ENCODE measurements at places on chromosomes 5 and 9.

DNA sequence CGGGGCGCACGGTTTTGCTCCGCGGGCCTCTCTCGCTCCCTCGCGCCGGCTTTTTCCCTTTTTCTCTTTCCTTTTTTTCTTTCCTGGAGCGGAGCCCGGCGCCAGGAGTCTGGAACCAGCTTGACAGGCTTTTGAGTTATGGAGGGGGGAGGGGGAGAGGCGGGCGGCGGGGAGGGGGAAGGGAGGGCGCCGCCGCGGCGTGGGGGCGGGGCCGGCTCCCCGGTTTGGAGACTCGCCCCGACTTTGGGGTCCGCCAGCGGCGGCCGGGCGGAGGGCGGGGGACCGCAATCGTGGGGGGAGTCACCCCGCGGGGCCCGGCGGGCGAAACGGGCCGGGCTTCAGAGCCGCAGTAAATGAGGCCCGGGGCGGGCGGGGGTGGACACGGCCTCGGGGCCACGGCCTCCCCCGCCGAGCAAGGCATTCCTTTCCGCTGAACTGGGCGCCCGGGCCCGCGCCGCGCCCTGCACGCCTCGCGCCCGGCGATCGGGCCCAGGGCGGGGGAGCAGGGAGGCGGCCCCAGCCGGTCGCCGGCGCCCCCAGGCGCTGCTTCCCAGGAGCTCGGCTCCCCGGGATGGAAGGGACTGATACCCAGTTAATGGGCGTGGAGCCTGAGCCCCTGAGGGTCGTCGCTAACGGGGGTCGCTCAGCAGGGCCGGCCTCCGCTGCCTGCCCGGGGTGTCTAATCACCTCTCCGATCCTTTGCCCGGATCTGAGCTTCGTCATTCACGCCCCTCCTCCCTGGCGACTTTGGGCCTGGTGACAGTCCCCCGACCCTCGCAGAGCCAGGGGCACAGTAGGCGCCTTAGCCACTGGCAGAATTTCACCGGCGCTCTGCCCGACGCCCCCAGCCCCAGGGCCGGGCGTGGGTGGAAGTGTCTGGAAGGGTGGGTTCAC lies 138.1 kb downstream of the C9orf50 start:
- no peak for DNase-seq

DNA sequence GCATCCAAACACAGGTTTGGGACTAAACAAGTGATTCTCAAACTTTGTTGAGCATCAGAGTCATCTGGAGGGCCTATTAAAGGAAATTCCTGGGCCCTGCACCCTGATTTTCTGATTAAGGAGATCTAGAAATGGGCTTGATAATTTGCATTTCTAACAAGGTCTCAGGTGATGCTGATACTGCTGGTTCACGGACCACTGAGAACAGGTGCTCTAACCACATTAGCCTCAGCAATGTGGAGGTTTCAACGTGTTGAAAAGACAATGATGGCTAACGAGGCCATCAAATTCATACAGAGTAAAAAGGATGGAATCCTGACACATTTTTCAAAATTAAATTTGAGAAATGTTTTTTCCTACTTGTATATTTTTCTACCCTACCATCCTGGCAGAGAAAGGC lies 172.1 kb downstream of the TSSK1B start:
- no peak for DNase-seq

DNA sequence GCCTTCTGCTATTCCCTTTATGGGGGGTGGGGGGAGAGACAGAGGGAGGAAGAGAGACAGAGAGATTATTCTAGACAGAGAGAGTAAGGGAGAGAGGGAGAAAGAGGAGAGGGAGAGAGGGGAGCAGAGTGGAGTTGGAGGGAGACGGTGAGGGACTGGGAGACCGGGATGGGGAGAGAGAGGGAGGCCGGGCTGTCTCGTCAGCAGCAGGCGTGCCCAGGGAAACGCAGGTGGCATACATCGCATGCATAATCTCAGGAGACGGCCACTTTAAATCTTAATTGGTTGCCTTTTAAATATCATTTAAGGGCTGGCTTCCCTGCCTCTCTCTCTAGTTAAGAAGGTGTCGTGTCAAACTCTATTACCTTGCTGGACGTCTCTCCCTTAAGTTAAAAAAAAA lies 8.4 kb downstream of the IRX4 start:
- no peak for DNase-seq

DNA sequence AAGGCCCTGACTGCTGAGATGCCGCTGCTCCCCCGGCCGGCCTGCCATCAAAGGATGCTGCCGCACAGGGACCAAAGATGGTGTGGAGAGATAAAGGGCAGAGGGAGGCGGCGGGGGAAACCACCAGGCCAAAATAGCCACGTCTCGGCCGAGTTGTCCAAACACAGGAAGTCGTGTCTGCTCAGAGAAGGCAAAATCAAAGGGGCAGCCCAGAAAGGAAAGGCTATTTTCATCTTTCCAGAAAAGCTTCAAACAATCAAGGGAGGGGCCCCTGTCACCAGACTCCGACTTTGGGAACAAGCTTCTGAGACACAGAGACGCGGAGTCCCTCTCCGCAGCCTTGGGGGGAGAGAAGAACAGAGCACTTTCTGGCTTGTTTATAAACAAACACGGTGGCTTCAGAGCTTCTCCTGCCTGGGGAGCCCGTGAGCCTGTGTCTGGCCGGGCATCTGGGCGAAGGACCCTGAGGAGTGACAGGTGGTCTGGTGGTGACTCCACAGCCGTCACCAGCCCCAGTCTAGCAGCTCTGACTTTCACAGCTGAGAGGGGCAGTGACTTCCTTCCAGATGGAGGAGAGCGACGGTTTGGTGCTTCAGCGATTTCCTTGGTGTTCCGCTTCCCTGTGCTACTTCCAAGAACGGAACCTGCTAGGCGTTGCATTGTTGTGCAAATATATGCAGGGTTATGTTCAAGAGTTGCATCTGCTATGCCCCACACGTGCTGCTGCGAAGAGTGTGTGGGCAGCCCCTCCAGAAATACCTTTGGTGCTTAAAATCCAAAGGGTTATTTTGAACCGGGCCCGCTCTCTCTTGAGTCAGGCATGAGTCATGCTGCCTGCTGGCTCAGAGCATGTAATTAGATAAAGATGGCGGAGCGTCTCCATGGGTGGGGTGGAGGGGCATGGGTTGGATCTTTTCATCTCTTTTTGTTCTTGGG lies 24.0 kb downstream of the ADAMTSL2 start:
- DNase-seq = no peak

- no peak for DNase-seq
Observed at GRCh38 chr9:96333958-96334357, 32.0 kb upstream of the HSD17B3 start.

DNA sequence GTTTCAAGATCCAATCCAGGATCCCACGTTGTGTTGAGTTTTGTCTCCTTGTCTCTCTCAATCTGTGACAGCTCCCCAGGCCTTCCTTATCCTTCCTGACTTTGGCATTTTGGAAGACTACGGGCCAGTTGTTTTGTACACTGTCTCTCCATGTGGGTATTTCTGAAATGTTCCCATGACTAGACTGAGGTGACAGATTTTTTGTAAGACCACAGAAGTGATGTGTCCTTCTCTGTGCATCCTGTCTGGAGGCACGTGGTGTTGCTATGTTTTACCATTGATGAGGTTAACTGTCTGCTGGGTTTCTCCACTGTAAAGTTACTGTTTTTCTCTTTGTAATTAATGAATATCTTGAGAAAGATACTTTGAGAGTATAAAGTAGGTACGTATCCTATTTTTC lies 15.7 kb upstream of the PDZD2 start:
- DNase-seq = no peak

DNA sequence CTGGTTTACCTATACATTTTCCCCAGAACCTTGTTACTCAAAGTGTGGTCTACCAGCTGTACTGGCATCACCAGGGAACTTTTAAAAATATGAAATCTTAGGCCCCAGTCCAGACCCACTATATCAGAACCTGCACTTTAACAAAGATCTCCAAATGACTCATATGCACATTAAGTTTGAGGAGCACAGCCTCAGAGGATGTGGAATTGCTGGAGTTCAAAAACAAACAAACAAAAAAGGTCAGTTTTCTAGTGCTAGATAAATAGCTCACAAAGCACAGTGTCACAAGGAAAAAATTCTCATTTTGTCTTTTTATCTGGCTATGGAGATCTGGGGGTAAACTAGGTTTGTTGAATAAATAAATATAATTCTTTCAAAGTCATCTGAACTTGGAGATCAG lies 68.9 kb upstream of the ANKRD55 start:
- no peak for DNase-seq

DNA sequence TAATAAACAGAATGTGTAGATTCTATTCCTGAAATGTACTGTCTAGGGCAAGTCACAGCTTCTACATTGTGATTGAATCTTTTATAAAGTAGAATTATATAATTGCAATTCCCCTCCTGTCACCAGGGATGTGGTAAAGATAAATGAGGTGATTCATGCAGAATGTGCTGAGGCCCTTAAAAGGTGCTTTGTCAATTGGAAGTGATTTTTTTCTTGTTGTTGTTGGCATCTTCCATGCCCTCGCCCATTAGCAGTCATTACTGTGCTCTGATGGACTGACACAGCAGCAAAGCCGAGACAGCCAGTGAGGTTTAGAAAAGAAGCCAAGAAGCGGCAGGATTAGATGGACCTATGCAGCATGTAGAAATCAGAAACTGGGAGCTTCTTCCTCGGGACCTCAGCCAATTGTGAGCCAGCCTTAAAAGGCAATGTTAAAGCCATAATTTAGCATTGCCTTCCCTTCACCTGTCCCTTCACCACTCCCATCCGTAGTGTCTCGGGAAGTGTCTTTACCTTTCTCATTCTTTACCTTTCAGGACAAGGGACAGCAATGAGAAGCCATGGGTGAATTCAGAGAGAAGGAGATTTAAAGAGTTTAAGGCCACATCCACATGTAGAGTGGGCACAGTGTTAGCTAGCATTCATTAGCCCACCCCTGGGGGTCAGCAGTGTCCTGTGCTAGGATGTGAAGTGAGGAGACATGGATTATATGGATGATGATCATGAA lies 257.8 kb downstream of the PLK2 start:
- DNase-seq = no peak

GRCh38 chr5:125558466-125558865 lies 812.0 kb upstream of the ZNF608 start:
- DNase-seq = no peak

- no peak for DNase-seq
Observed at GRCh38 chr9:96299823-96300222, 2.2 kb downstream of the HSD17B3 start.

DNA sequence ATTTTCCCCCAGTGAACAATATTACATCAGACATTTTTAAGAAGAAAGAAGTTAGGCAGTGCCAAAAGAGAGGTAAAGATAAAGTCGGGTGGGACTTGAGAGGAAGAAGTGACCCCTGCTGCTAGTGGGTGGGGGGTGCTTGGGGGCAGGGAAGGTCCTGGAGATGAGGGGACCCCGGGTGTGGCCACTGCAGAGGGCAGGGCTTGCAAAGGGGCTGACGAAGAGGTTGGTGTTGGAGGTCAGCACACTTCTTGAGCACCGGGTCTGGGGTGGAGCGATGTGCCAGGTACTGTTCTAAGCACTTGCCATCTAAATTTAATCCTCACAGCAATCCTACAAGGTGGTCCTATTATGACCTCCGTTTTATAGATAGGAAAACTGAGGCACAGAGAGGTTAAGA lies 62.0 kb downstream of the AMBP start:
- DNase-seq = no peak

- no peak for DNase-seq
Observed at GRCh38 chr5:39218482-39219402, 621 bp downstream of the FYB1 start.

- DNase-seq = no peak
Observed at GRCh38 chr5:19874811-19875210, 113.2 kb downstream of the CDH18 start.

DNA sequence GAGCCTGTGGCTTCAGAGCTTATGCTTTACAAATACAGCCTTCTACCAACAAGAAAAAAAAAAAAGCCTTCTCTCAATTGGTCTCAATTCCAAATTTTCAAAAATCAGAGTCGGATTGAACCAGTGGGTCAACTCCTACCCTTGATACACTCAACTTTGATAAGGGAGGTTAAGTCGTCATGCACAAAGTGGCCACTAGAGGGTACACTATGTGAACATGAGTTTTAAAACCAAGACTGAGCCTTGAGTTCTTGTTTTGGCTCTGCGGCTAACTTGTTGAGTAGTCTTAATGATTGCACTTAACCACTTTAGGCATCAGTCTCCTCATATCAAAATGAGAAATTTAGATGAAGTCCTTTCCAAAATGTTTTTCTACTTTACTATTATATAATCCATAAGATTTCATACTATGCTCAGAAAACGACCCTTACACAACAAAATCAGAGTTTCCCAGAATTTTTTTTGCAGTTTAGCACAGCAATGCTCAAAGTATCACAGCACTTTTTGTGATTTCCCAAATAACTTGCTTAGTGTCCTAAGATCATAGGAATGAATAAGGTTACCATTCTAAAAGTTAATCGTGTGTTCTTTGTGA lies 92.9 kb upstream of the MTAP start:
- DNase-seq = peak; percentile 75

- DNase-seq = no peak
Observed at GRCh38 chr5:95794070-95794516, 28.4 kb downstream of the GLRX start.

DNA sequence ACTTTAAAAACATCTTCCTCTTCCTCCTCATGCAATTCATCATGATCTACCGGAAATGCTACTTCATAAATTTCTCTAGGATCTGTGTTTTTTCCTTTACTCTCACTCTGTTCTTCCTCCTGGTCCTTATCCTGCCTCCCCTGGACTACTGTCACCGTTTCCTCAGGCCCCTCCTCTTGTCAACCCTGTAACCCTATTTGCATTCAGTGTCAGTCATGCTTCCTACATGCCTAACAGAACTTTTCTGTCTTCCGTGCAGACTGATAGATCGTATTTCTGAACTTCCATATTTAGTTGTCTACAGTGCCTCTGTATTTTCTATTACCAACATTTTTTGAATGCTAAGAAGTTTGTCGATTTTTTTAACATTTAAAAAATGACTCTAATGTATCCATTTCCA lies 27.3 kb downstream of the HTR4 start:
- DNase-seq = no peak

GRCh38 chr9:113578279-113578865 lies 114.8 kb downstream of the RGS3 start:
- no peak for DNase-seq

- no peak for DNase-seq
Observed at GRCh38 chr5:28286566-28286965, 1248.2 kb upstream of the CDH9 start.

- DNase-seq = no peak
Observed at GRCh38 chr5:17019324-17019723, 83.2 kb upstream of the MYO10 start.

GRCh38 chr5:64505769-64506566 lies at the start of gene RGS7BP:
Gene RGS7BP (plus strand): TSS chr5:64506015. CDS start chr5:64506625, 610 bp downstream.
- DNase-seq = peak; percentile 75
